Common myeloid progenitor, CD34-positive (primary cell): ENCODE measurements at places on chromosomes 7 and 10.

GRCh38 chr7:5231811-5232484 is 41.9 kb downstream of the WIPI2 start:
- H3K36me3 ChIP-seq = peaks cover 59% of the 10 kb centered on the region
- H3K27me3 ChIP-seq = no peaks in the 10 kb centered on the region
- peak overlapping the region; percentile 71 for H3K27ac ChIP-seq

DNA sequence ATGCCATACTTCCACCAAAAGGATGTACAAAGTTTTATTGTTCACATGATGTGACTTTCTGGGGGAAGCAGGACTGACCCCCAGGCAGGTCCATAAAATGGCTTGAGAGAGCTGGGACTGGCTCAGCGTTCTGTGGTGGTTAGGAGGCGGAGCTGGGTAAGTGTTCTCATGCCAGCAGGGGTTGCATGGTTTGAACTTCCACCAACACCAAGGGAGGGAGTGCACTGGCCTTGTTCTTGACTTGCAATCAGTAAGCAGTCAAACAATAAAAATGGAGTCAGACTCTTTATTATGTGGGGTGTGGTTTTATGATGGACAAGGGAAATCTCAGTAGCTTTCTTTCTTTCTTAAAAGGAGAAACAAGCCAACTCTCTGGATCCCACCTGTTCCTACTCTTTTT is 95.4 kb upstream of the PRR15 start:
- H3K4me1 ChIP-seq = no peaks in the 10 kb centered on the region
- H3K27ac ChIP-seq = no peak overlapping the region
- no peaks in the 10 kb centered on the region for H3K36me3 ChIP-seq

GRCh38 chr7:111732923-111733322 is 170.6 kb upstream of the IMMP2L start:
- no peak for DNase-seq
- H3K36me3 ChIP-seq = no peaks in the 10 kb centered on the region
- no peak overlapping the region for H3K27ac ChIP-seq

DNA sequence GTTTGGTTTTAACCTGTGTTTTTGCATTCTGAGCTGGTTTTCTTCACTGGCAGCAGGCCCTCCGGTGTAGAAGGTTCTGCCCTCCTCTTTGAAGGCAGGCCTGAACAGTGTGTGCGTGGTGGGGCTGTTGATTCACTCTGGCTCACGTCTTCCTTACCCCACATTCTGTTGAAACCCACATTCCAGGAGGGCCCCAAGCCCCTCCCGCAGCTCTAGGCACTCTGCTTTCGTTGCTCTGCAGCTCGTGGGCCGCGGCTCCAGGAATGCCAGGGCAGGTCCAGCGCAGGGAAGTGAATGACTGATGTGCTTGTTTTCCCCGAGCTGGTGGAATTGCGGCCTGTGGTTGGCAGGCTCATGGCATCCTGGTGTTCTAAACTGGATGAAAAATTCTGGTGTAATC is 49.0 kb downstream of the HTRA1 start:
- no peak overlapping the region for H3K27ac ChIP-seq
- no peaks in the 10 kb centered on the region for H3K36me3 ChIP-seq
- H3K4me3 ChIP-seq = no peak overlapping the region
- DNase-seq = no peak
- no peaks in the 10 kb centered on the region for H3K27me3 ChIP-seq

DNA sequence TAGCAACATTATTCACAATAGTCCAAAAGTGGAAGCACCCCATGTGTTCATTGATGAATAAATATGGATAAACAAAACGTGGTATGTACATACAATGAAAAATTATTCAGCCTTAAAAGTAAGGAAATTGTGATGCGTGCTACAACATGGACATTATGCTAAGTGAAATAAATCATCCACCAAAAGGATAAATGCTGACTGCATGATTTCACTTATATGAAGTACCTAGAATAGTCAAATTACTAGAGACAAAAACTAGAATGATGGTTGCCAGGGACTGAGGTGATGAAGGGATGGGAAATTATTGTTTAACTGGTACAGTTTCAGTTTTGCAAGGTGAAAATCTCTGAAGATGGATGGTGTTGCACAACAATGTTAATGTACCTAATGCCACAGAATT is 56.6 kb downstream of the THSD7A start:
- DNase-seq = no peak
- no peaks in the 10 kb centered on the region for H3K27me3 ChIP-seq
- no peaks in the 10 kb centered on the region for H3K36me3 ChIP-seq
- no peak overlapping the region for H3K27ac ChIP-seq

- no peak for DNase-seq
- H3K36me3 ChIP-seq = peaks cover 33% of the 10 kb centered on the region
- no peaks in the 10 kb centered on the region for H3K4me1 ChIP-seq
These were observed 117.2 kb downstream of the DLG5 start for GRCh38 chr10:77809336-77809735.

- no peak overlapping the region for H3K4me3 ChIP-seq
- H3K27ac ChIP-seq = no peak overlapping the region
- no peak for DNase-seq
- no peaks in the 10 kb centered on the region for H3K36me3 ChIP-seq
These were observed 81.3 kb downstream of the SEMA3A start for GRCh38 chr7:84113286-84113685.
